ENCODE measurements at places on chromosomes 7 and 10.

GRCh38 chr7:12031638-12032037, 179.5 kb upstream of the TMEM106B start:
- no peak for DNase-seq

DNA sequence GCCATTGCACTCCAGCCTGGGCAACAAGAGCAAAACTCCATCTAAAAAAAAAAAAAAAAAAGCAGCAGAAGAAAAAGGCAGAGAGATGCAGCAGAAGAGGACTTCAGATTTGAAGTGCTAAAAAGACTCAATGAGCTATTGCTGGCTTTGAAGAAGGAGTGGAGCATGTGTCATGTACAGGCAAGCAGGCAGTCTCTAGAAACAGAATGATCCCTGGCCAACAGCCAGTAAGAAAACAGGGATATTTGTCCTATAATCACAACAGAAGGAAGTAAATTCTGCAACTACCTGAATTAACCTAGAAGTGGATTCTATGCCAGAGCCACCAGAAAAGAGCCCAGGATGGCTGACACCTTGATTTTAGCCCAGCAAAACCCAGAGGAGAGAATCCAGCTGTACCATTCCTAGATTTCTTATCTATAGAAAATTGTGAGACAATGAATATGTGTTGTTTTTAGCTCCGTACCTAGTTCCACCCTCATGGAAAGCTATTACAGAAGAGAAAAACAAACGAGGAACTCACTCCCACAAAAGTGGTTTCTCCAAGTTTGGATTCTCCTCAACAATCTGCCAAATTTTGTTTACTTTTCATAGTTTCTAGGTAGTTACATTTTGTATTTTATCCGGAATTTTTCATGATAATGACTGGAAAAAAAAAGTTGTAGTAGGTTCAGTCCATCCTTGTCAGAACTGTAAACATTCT, 198.2 kb upstream of the GNAI1 start:
- DNase-seq, result no peak

GRCh38 chr10:91875156-91875555, 34.1 kb downstream of the FGFBP3 start:
- DNase-seq, result no peak

DNA sequence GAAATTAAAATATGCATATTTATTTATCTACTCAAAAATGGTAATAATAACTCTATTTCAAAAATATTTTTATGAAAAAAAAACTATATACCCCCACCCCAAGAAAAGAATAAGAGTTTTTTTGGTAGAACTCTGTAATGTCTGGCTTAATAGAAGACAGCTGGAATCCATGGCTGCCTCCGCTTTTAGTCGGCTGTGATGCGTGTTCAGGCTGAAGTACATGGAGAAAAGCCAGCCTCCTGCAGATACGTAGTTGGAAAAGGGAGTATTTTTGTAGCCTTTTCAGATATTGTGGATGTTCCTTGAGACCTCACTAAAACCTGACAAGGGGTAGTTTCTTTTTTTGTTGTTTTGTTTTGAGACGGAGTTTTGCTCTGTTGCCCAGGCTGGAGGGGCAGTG, 10.0 kb downstream of the FOXK1 start:
- DNase-seq, result no peak

- no peak for DNase-seq
Measured at GRCh38 chr10:79383974-79384606, 36.8 kb downstream of the PPIF start.

DNA sequence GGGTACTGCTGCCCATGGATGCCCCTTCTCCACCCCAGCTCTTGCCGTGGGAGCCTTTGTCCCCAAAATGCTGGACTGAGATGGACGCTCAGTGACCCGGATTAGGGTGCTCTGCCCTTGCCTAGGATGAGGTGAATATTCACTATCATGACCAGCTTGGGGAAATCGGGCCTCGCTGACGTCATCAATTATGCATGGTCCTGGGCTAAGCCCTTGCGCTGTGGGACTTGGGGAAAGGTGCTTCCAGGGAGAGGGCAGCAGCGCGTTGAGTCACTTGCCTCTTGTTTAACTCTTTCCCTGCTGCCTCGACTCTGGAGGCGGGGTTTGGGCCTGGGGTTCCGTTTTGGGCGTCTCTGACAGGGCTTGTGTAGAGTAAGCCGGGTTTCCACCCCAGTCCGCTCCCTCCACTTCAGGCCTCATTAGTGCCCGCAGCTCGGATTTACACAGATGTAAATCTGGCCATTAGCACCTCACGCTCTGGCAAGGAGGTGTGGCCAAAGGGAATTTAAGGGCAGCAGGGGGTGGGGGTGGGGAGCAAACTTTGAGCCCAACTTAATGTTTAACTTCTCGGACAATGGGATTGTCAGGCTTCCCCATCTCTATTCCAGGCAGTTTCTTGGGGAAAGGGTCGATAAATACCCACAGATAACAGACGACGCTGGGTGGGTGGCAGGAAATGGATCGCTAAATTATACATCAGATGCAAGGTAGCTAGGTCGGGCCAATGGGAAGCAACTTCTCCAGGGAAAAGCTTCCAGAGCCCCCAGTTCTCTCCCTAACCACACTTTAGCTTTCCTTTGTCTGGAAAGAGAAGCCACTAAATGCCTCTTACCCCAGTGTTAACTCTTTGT, 51.3 kb upstream of the TCF7L2 start:
- DNase-seq, result no peak
